ENCODE measurements at places on chromosomes 6 and 20. TPM values are rescaled to one million over a fixed set of nuclear protein-coding genes. Genes with fewer than 3 reads are reported as not detected.

SUMO4 gene
- 2.4 TPM for total RNA-seq

PLN gene
- total RNA-seq: 0.82 TPM

COL12A1 gene
- 22.8 TPM for total RNA-seq

ATP9A gene
- 242 TPM for total RNA-seq

GUCA1A gene
- total RNA-seq: 1.2 TPM

RAB32 gene
- 6.9 TPM for total RNA-seq

MDFI gene
- total RNA-seq: 11.4 TPM

TDRD6 gene
- total RNA-seq: 0.41 TPM

CRIP3 gene
- 4.5 TPM for total RNA-seq

AIF1 gene
- total RNA-seq: 6.9 TPM

CRISP2 gene
- total RNA-seq: 0.82 TPM

CAGE1 gene
- not detected for total RNA-seq

WFDC12 gene
- not detected for total RNA-seq

MEI4 gene
- 0.82 TPM for total RNA-seq

SLC32A1 gene
- total RNA-seq: 7.7 TPM

SCRT2 gene
- total RNA-seq: 1.6 TPM

HLA-DQB2 gene
- not detected for total RNA-seq

SIRPD gene
- total RNA-seq: not detected

BFSP1 gene
- 0.41 TPM for total RNA-seq

XKR7 gene
- total RNA-seq: 9.8 TPM

ANGPT4 gene
- total RNA-seq: not detected

IMPG1 gene
- not detected for total RNA-seq

PGC gene
- under 0.01 TPM for total RNA-seq

PXDC1 gene
- total RNA-seq: 7.3 TPM

RRAGD gene
- 103 TPM for total RNA-seq

VGLL2 gene
- total RNA-seq: not detected

FOXF2 gene
- total RNA-seq: 1.2 TPM

PCK1 gene
- total RNA-seq: under 0.01 TPM

NKAPL gene
- total RNA-seq: 3.7 TPM

MED20 gene
- total RNA-seq: 16.7 TPM

ADAT2 gene
- total RNA-seq: 4.5 TPM

TULP1 gene
- total RNA-seq: not detected
